Camera-type eye (tissue), 1 donor: ENCODE measurements at places on chromosomes 11 and 22. TPM values are rescaled to one million over a fixed set of nuclear protein-coding genes. Genes with fewer than 3 reads are reported as not detected.

The SUN2 gene
- 118 TPM for total RNA-seq

The KMT5B gene
- 120 TPM for total RNA-seq

The EXT2 gene
- 86.4 TPM for total RNA-seq

The FGF3 gene
- total RNA-seq = not detected

The TSPAN32 gene
- total RNA-seq = 3.3 TPM

The EED gene
- total RNA-seq = 40.7 TPM

The SMIM35 gene
- 0.11 TPM for total RNA-seq

The SIRT3 gene
- total RNA-seq = 26.3 TPM

The GRK3 gene
- 16.0 TPM for total RNA-seq

The SNX32 gene
- total RNA-seq = 3.1 TPM

The UCP3 gene
- total RNA-seq = 1.6 TPM

The SOX10 gene
- 14.1 TPM for total RNA-seq

The GSTT4 gene
- not detected for total RNA-seq

The MS4A8 gene
- total RNA-seq = not detected

The CRACR2B gene
- 9.5 TPM for total RNA-seq

The CARD18 gene
- 0.88 TPM for total RNA-seq

The RANBP1 gene
- total RNA-seq = 153 TPM

The OR8A1 gene
- total RNA-seq = not detected

The CXCR5 gene
- total RNA-seq = not detected

The ACCS gene
- 28.9 TPM for total RNA-seq

The MS4A6A gene
- 16.2 TPM for total RNA-seq

The PTDSS2 gene
- 36.4 TPM for total RNA-seq

The TMPRSS6 gene
- total RNA-seq = not detected

The CASP5 gene
- total RNA-seq = not detected

The CD59 gene
- 193 TPM for total RNA-seq

The C1QTNF6 gene
- total RNA-seq = 18.4 TPM

The CCDC188 gene
- total RNA-seq = 1.4 TPM

The PGA5 gene
- total RNA-seq = not detected

The E2F8 gene
- total RNA-seq = 2.5 TPM

The ACTN3 gene
- total RNA-seq = 0.49 TPM

The OR52A1 gene
- total RNA-seq = not detected

The SLC16A8 gene
- total RNA-seq = 12.6 TPM
